ENCODE measurements at places on chromosomes 2 and 18.

DNA sequence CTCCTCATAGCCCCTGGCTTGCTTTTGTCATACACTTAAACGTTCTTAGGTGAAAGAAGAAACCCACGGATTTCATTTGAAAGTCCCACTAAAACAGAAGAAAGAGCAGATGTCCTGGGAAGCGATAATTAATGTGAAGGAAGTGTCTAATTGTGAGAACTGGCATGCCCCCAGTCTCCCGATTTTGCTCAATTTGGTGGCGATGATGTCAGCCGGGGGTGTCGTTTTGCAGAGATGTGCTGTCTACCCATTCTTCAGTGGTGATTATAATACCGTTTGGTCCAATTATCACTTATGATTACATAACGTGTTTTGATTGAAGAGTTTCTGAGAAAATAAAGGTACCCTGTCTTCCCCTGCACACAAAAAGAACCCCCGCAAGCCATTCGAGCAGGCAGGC is 103.1 kb downstream of the RTN4 start:
- no peak for ATAC-seq

DNA sequence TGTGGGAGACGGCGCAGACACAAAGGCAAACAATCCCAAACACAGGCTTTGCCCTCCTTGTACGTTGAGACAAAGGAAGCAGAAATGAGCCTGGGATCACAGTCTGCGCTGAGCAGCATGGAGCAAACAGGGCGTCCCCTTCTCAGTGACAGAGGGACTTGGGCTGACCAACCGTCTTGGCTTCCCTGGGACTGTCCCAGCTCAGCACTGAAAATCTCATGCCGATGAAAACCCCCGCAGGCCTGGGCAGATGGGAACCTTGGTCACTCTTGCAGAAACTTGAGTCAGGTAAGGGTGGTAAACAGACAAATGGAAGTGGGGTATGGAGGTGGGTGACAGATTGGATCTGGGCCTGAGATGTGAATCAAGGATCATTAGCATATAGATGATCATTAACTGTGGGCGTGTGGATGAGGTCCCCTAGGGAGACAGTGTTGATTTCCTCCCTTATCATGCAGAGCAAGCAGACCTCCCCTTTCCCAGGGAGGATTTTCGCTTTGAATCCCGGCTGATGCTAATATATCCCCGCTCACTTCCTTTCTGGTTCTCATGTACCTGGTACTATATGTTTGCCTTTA is 19.1 kb upstream of the SH3BP4 start:
- no peak for ATAC-seq

- no peak for ATAC-seq
These were observed 46.4 kb upstream of the CXCR4 start for GRCh38 chr2:136164280-136164776.

GRCh38 chr18:34857320-34857719 is 147.2 kb downstream of the DTNA start:
- no peak for ATAC-seq

DNA sequence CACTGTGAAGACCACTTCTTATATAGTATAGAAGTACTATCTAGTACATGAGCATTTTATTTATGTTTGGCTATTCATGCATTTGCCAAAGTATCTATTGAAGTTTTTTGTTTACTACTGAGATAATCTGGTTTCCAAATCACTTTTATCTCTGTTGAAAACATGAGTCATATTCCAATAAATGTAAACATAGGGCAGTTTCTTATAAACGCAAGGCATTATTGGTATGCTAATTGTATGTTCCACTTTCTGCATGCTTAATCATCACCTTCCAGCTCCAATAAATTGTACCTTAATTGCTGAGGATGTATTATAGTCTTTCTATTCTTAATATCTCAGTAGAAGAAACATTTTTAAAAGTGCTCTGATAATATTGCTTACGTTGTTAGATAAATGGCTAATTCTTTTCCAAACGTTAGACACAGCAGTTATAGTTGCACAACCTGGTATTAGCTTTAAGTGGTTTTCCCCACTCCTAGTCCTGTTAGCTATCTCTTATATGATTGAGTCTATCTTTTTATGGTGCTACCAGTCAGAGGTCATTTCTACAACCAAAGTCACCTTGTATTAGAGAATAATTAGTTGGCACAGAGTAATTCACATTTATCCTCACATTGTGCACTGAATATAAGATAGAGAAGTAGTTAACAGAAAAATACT is 17.2 kb downstream of the ITGA4 start:
- no peak for ATAC-seq

DNA sequence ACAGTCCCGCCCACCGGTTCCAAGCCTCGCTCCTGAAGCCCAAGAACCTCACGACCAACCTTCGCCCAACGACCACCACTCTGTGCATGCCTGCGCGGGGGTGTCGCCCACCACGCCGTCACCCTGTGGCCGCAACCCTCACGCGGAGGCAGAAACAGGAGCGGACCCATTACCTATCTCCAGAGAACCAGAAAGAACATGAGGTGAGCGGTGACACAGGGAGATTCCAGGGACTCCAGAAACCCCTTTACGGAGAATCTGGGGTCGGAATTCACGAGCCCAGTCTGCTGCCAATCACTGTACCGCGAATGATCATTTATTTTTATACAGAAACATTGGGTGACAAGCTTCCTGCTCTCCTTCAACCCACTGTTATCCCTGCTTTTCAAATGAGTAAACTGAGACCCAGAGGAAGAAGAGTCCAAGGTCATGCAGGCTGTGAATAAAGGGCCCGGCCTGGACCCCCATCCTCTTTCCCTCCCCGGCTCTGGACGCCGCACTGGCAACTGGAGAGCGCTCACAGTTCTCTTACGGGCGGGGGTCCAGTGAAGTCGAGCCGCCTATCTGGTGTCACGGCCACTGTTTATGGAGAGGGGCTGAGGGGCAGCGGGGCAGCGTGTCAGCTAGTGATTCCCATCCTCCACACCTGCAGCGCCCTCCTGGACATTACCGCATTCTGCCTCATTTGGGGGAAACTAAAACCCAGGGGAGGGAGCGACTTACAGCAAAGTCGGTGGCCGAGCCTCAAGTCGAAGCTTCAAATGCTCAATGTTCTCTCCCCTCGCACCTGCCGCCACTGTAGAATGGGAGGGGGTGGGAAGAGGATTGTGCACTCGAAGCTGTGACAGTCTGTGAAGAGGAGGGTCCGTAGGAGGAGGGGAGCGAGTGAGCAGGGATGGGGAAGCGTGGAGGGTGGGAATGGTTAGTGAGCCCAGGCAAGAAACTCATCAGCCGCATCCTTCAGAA is 723 bp upstream of the SLC30A3 start:
- no peak for ATAC-seq

Data from activated T-helper 17 cell treated with anti-CD3 and anti-CD28 coated beads, Interleukin-2, amount 50 U/mL, for 72 hours (primary cell).